Frontal cortex (tissue), 4 donors: ENCODE measurements at places on chromosomes 5 and 9.

- DNase-seq, result no peak
These were observed 7.4 kb downstream of the B4GALT1 start for GRCh38 chr9:33159777-33160127.

DNA sequence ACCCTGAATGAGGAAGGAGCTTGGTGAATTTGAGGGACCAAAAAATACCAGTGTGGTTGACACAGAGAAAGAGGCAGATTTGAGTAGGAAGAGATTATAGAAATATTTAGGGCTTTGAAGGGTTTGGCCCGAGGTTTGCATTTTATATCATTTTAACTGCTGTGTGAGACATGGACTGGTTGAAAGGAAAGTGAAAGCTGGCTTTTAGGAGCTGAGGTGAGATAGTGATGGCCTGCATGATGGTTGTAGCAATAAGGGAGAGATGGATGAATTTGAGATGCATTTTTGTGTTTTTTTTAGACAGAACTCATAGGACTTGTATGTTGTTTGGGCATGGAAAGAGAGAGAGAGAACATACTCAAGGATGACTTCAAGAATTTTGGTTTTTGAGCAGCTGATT lies 21.7 kb downstream of the FER start:
- no peak for DNase-seq

GRCh38 chr5:10700516-10700915 lies 60.5 kb downstream of the DAP start:
- DNase-seq, result no peak

GRCh38 chr9:93569621-93570174 lies 6.7 kb upstream of the PHF2 start:
- no peak for DNase-seq

DNA sequence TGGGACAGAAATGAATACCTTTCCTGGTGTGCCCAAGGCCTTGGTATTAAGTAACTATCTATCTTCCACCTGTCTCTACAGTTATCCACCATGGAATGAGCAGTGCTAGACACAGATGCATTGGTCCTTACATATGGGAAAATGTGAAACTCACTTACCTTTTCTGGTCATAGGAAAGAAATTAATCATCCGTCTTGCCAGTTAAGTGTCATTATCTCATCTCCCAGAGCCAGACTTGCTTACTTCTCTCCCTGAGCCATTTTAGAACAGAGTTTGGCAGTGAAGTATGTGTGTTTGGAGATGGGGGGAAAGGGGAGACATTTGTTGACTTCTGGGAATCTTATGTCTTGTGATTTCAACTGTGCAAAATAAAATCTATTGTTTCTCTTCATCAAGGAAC lies 1211.0 kb upstream of the CDH6 start:
- DNase-seq, result no peak

- DNase-seq, result peak; percentile 23
These were observed 296 bp downstream of the ZSWIM6 start for GRCh38 chr5:61332358-61332749.

GRCh38 chr5:112935675-112936074 lies 13.6 kb upstream of the REEP5 start:
- no peak for DNase-seq

- no peak for DNase-seq
These were observed 188.2 kb downstream of the TRIO start for GRCh38 chr5:14331386-14331781.

GRCh38 chr5:74375271-74375670 lies 265.3 kb downstream of the ENC1 start:
- no peak for DNase-seq

- DNase-seq, result no peak
These were observed 169.3 kb downstream of the DCP2 start for GRCh38 chr5:113145757-113146387.

DNA sequence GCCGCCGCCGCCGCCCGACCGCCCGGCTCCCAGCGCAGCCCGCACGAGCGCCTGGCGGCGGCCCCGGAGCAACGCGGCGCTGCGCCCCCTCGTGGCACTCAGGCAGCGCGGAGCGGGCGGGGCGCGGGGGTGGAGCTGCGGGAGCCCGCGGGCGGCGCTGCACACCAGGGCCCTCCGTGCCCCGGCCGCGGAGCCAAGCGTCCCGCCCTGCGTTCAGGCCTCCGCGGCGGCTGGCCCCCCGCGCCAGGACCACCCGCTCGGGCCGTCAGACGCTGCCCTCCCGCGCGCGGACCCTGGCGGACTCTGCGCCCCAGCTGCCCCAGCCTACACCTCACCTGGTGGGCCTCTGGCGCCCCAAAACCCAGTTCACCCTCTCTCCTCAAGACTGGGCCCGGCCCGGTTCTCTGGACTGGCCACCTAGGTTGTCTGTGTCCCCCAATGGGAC lies at the start of gene RASGEF1C:
Gene RASGEF1C, minus strand, starts transcription at position 75 of the 445 bp plus-strand sequence. CDS start 71,159 bp downstream, outside the sequence.
- DNase-seq, result peak; percentile 91

DNA sequence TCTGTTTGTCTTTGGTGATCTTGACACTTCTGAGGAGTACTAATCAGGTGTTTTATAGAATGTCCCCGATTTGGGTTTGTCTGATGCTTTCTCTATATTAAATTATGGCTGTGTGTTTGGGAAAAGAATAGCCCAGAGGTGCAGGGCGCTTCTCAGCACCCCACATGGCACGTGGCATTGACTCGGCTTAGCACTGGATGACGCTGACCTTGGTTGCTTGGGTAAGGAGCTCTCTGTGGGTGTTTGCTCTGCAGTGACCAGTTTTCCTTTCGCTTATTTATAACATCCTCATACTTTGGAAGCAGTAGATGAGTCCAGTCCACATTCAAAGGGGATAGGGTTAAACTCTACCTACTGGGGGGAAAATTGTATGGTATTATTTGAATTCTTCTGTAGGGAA lies 12.5 kb upstream of the FAM120AOS start:
- DNase-seq, result no peak

- peak; percentile 30 for DNase-seq
These were observed 46.6 kb downstream of the CYFIP2 start for GRCh38 chr5:157312492-157312891.

DNA sequence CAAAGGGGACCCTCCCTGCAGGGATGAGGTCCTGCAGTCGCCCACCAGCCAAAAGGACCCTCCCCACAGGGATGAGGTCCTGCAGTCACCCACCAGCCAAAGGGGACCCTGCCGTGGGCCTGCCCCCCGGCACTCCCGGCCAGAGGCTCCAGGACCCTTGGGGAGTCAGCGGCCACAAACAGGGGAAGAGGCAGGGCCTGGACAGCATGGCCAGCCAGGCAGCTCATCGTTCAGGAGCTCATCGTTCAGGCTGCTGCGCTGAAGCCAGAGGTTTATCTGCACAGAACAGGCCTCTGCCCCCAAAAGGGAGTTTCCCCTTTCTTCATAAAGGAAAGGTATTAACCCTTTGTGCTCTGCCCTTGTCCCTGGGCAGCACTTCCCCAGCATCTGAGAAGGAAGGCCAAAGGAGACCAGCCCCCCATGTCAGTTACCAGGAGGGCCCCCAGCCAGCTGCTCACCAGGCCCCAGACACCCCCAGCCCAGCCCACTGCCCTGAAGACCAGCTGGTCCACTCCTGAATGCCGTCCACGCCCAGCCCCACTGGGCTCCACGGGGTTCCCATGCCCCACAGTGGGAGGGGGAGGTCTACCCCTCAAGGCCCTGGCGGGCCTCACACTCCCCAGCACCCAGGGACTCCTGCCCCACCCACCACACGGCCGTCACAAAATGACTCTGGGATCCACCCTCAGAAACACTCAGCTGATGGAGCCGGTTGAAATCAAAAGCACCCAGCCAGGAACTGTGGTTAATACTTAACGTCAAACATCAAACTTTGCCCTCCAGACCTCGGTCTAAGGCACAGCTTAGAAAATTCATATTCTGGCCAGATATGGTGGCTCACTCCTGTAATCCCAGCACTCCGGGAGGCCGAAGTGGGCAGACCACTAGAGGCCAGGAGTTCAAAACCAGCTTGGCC lies 6.3 kb downstream of the SLC12A7 start:
- no peak for DNase-seq

DNA sequence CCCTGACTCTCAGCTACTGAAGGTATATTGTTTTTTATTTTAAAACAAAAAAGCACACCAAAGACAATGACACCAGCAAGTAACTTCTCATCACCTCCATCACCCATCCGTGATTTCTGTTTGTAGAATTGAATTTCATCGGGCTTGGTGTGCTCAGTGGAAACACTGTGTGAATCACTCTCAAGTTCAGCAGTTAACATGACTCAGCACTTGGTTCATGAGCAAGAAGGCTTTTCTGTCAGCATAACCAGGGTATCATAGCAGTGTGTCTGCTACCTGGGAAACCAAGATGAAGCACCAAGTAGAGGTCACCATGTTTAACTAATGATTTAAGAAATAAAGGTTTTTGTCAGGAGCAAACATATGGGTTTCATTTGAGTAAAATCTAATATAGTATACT lies 123.7 kb downstream of the INSYN2B start:
- no peak for DNase-seq

DNA sequence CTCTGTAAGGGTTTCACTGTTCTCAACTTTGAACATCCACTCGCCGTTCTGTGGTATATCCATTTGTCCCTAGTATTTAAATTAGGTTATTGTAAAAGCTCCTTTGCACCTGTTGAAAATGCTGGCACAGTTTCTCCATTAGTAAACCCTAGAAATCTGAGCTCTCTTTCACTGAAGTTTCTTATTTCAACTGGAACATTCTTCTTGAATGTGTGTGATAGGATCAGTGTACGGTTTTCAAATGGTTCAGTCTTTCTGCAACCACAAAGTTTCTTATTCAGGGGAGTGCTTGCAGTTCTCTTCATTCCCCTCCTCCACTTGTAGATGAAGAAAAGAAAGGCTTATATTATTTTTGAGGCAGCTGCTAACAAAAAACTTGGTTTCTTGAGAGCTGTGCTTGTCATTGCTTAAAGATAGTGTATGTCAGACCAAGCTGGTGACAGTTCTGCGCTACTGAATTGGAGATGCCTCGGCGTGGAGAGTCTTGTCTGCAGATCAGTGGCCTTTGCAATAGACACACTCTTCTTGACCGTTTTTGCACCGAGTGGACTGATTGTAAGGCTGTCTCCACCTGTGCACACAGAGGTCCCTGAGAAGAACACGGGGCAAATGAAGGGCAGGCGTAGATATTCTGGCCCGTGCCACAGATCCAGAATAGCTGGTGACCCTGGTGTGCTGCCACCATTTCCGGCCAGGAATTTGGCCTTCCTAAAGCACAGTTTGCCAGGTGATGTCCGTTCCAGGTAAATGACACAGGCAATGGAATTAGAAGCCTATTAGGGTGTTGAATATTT lies 102.2 kb downstream of the TRIO start:
- DNase-seq, result no peak

DNA sequence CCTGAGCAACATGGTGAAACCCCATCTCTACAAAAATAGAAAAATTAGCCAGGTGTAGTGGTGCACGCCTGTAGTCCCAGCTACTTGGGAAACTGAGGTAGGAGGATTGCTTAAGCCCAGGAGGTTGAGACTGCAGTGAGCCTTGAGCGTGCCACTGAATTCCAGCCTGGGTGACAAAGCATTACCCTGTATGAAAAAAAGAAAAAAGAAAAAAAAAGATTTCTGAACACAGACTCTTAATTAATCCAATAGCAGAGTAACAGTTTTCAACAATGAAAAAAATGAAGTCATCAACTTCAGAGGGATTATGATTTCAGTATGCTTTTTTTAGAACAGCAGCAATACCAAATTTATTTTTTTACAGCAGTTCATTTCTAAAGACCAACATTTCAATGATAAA lies 118.8 kb upstream of the TNPO1 start:
- DNase-seq, result no peak

GRCh38 chr5:125450771-125451170 lies 704.3 kb upstream of the ZNF608 start:
- DNase-seq, result no peak

DNA sequence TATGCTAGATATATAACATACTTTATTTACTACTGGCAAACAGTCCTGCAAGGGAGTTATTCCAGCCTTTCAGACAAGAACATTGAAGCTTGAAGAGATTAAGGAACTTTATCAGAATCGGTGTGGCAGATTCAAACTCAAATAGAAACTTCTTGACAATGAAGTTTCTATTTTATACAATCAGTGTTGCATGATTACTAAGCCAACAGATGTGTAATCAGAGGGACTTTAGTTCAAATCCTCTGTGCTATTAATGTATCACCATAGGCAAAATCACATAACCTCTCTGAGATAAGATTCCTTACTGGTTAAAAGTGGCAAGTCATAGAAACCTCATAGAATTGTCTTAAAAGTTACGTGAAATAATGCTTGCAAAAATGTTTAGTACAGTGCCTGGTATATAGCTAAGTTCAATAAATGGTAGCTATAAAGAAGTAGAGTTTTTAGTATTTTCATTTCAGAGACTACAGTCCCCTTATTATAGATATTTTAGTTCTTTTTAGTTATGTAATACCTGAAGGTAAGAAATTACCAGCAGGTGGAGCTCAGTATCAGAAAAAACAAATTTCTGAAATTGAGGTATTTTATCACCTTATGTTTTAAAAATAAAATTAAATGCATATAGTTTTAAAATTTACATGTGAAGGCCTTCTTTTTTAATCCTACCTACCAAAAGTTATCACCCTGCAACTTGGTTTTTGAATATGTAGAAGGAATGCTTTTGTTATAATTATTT lies 172.1 kb downstream of the FER start:
- DNase-seq, result no peak

GRCh38 chr5:61087921-61088320 lies 74.3 kb downstream of the SMIM15 start:
- DNase-seq, result no peak

DNA sequence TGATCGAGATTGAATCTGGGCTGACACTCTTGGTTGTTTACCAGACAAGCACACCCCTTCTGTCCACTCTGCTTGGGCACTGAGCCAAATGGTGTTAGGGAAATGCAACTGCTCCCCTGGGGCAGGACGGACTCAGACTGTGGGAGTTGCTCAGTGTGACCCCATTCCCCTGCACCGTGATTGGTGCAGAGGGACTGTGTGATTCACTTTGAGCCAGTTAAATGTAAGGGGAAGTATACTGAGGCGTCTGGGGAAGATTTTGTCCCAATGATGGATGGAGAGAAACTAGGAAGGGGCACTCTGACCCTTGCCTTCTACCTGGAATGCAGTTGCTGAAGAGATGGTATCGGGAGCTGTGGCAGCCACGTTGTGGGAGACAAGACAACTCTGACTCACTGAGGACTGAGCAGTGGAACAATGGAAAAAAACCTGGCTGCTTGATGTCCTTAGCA lies 196.0 kb upstream of the ANKRD55 start:
- DNase-seq, result no peak

- DNase-seq, result no peak
These were observed 15.4 kb downstream of the TBC1D13 start for GRCh38 chr9:128802482-128802881.
